ENCODE measurements at places on chromosomes 13 and 19.

- DNase-seq: no peak
These were observed 240.3 kb downstream of the SPRY2 start for GRCh38 chr13:80100636-80101035.

DNA sequence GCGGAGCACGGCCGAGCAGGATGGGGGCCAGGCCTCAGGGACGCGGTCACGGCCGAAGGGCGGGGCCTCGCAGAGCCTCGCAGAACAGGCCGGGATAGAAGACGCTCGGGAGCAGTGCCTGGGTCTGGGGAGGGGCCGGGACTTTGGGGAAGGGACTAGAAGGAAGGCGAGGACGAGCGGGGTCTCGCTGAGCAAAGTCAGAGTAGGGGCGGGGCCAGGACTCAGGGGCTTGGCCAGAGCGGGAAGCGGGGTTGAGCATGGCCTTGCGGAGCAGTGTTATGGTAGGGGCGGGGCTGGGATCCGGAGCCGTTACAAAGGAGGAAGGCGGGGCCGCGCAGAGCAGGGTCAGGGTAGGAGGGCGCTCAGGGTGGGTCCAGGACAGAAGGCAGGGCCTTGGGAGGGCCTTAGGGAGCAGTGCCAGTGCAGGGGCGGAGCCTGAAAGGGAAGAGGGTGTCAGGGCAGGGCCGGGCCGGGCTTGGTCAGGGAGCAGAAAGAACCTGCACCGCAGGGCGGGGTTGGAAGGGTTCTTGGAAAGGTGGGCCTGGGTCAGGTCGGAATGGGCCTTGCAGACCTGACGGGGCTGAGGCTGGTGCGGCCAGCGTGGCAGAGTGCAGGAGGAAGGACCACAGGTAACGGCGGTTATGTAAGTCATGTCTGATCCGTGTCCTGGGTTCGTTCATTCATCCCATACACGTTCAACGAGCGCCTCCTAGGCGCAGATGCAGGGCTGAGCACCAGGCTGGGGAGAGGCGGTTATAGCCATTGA is 533 bp upstream of the ATP8B3 start:
- DNase-seq: peak; percentile 49

DNA sequence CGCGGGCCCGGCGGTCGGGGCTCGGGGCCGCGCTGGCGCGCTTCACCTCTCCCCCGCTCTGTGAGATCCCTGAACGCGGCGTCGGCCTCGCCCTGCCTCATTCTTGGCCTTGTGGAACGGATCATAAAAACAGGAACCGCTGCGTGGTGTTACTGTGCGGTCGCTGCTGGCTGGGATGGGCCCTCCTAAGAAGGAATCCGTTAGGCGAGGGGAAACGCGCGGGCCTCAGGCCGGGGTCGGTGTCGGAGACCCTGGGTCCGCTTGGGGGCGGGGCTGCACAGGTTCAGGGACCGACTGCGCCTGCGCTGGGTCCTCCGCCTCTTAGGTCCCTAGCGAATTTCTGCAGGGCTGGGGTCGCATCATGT is 381 bp downstream of the CKAP2 start:
- DNase-seq: peak; percentile 24

DNA sequence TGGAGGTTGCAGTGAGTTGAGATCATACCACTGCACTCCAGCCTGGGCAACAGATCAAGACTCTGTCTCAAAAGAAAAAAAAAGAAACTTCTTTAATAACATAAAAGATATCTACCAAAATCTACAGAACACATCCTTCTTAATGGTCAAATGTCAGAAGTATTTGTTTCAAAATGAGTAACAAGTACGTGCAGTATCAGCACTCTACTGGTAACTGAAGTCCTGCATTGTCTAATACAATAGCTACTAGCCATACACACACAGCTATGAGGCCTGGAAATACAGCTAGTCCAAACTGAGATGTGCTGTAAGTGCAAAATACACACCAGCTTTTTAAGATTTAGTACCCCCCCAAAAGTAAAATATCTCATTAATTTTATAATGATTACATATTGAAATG is 88.1 kb downstream of the TSC22D1 start:
- no peak for DNase-seq

DNA sequence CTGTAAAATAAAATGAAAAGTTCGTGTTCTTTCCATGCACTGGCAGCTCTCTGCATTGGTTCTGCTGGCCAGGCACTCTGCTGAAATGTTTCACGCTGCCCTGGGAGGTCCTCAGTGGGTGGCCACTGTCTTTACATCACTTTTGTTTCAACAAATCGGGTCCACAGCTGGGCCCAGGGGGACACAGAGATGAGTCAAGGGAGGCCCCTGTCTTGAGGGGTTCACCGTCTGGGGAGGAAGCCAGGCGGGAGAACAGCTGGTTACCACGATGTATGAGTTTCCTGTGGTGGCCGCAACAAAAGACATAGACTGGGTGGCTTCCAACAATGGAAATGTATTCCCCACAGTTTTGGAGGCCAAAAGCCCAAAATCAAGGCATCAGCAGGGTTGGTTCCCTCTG is 5.1 kb upstream of the KLF2 start:
- no peak for DNase-seq

DNA sequence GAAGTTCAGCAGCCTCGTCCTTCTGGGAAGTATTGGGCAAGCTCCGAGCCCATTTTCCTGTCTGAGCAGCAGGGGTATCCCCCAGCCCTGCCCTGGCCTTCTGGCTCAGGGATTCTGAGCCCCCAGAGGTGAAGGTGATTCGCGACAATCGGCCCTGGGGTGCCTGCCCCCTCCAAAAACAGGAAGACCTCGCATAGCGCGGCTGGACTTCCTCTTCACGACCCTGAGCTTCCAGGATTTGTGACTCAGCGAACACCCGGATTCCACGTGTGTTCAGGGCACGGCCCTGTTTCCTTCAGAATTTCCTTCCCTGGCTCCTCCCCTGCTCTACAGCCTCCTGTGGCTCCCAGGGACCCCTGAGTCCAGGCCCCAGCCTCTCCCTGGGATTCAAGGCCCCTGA is at the start of gene SEMA6B:
Gene SEMA6B, minus strand, starts transcription at position 116 of the 400 bp plus-strand sequence. CDS start 1,227 bp downstream, outside the sequence.
- DNase-seq: no peak

- DNase-seq: no peak
These were observed 152.0 kb upstream of the SERP2 start for GRCh38 chr13:44221657-44222056.

GRCh38 chr19:54558339-54558738 is 15.3 kb upstream of the LILRA2 start:
- no peak for DNase-seq

DNA sequence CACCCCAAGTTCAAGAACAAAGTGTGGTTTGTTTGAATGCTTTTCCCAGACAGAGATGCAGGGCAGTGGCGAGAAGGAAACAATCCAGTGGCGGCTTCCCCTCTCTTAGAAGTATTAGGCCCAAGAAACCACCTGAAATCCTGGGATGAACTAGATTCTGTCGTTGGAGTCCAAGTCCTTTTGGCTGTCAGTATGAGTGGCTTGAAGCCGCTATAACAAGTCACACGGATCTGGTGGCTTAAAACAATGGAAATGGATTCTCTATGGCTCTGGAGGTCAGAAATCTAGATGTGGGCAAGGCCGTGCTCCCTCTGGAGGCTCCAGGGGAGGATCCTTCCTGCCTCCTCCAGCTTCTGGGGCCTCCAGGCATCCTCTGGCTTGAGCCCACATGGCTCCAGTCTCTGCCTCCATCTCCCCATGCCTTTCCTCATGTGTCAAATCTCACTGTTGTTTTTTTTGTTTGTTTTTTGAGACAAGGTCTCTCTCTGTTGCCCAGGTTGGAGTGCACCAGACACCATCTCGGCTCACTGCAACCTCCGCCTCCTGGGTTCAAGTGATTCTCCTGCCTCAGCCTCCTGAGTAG is 97.7 kb downstream of the GNG7 start:
- no peak for DNase-seq

DNA sequence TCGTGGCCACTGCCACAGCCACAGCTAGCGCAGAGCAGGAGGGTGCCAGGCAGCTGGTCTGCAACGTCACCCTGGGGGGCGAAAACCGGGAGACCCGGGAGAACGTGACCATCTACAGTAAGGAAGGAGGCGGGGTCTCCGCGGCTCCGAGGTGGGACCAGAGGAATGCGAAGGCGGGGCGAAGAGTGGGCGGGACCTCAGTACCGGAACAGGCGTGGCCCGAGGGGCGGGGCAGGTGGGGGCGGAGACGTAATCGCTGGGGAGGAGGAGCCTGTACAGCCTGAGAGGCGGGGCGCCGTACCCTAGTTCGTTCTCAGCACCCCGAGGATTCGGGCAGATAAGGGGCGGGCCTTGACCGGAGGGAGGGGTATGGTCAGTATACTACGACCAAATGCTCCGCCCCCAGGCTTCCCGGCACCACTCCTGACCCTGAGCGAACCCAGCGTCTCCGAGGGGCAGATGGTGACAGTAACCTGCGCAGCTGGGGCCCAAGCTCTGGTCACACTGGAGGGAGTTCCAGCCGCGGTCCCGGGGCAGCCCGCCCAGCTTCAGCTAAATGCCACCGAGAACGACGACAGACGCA is 2.5 kb downstream of the ICAM5 start:
- peak; percentile 60 for DNase-seq

GRCh38 chr13:65808061-65808460 is 1422.1 kb downstream of the PCDH9 start:
- DNase-seq: no peak

DNA sequence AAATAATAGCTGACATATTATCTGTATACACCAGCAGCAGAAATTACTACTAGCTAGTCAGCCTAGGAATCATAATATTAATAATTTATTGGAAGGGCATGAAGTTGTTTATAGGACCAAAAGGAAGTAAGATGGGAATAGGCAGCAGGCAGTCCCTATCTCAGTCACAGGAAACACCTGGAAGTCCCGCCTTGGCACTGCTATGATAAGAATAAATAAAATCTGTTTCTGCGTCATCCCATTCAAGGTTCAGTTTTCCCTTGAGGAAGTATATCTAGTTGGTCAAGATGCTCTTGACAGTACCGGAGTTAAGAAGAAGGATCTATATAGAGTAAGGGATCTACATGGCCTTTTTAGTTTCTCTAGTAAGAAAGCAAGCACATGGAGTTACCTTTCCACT is 830.8 kb downstream of the DIAPH3 start:
- DNase-seq: no peak

- no peak for DNase-seq
These were observed 41.2 kb downstream of the ABCC4 start for GRCh38 chr13:95260031-95260525.

Measured in activated CD8-positive, alpha-beta memory T cell treated with anti-CD3 and anti-CD28 coated beads for 1 hour (primary cell).